Suprapubic skin (tissue), 4 donors: ENCODE measurements at places on chromosomes 1 and 21. TPM values are rescaled to one million over a fixed set of nuclear protein-coding genes. Genes with fewer than 3 reads are reported as not detected.

DNA sequence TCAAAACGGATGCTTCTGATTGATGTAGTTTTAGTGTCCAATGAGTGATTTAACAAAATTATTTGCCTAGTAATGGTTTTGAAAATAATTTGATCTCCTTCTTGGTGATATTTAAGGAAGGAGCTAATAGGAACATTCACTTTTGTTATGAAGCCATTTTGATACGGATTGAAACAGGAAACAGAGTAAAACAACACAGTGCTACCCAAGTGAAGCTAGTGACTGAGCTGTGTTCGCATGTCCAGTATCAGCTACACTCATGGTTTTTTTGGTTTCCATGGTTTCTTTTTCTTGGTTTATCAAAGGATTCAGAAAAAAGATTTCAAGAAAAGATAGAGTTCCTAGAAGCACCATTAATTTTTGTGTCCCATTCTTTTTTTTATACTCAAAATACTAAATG is 40.1 kb upstream of the PLEKHO1 start:
- H3K4me3 ChIP-seq: no peak overlapping the region
- DNase-seq: no peak
- H3K27me3 ChIP-seq: no peaks in the 10 kb centered on the region
- H3K36me3 ChIP-seq: peaks cover 23% of the 10 kb centered on the region
- no peak overlapping the region for H3K27ac ChIP-seq

- H3K27ac ChIP-seq: no peak overlapping the region
- no peak overlapping the region for H3K4me3 ChIP-seq
- no peaks in the 10 kb centered on the region for H3K27me3 ChIP-seq
- no peak for DNase-seq
Observed at GRCh38 chr21:15976807-15977206, 247.0 kb downstream of the USP25 start.

GRCh38 chr1:2330519-2331199 is 60.7 kb downstream of the MORN1 start:
- peaks cover 28% of the 10 kb centered on the region for H3K4me1 ChIP-seq
- DNase-seq: peak; percentile 85
- no peak overlapping the region for H3K4me3 ChIP-seq
- H3K27ac ChIP-seq: peak overlapping the region; percentile 78
- no peaks in the 10 kb centered on the region for H3K27me3 ChIP-seq

DNA sequence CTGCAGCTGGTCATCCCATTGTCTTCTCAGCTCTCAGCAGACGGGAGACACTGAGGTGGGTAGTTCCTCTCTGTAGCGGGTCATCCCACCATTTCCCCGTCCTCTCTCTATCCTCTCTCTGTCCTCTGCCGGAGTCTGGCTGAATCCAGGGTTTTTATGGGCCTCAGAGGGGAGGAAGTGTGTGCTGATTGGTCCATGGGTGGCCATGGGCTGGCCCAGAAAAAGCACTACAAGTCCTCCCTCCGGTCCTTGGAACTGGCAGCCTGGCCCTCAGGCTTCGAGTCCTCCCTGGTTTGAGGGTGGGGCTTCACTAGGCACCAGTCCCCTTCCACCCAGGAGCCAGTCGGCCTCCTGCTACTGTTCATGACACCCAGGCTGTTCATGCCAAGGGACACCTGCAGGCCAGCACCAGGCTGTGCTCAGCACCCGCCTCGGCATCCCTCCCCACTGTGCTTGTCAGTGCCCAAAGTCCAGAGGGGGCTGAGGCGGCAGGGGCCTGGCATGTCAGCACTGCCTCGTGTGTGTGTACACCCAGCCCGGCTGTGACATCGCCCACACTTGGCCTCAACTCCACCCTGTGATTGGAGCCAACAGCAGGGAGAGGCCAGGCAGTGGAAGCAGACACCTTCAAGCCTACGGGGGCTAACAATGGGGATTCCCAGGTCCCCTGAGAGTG is 23.0 kb upstream of the LRRC8C start:
- no peak overlapping the region for H3K27ac ChIP-seq
- peaks cover 29% of the 10 kb centered on the region for H3K4me1 ChIP-seq
- no peak overlapping the region for H3K4me3 ChIP-seq
- H3K27me3 ChIP-seq: no peaks in the 10 kb centered on the region
- DNase-seq: no peak

DNA sequence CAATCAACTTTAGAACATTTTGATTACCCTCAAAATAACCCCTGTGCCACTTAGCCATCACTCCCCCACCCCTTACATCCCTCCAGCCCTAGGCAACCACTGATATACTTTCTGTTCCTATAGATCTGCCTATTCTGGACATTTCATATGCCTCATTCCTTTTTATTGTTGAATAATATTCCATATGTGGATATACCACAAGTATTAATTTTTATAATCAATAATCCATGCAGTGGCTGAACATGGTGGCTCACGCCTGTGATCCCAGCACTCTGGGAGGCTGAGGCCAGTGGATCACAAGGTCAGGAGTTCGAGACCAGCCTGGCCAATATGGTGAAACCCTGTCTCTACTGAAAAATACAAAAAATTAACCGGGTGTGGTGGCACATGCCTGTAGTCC is 20.1 kb upstream of the MED18 start:
- H3K27me3 ChIP-seq: no peaks in the 10 kb centered on the region
- no peaks in the 10 kb centered on the region for H3K36me3 ChIP-seq
- no peak overlapping the region for H3K27ac ChIP-seq
- no peak for DNase-seq
- H3K4me3 ChIP-seq: no peak overlapping the region
- H3K4me1 ChIP-seq: no peaks in the 10 kb centered on the region

GRCh38 chr1:204746838-204747442 is 61.4 kb upstream of the LRRN2 start:
- no peak for DNase-seq
- no peaks in the 10 kb centered on the region for H3K36me3 ChIP-seq
- H3K27ac ChIP-seq: no peak overlapping the region

DNA sequence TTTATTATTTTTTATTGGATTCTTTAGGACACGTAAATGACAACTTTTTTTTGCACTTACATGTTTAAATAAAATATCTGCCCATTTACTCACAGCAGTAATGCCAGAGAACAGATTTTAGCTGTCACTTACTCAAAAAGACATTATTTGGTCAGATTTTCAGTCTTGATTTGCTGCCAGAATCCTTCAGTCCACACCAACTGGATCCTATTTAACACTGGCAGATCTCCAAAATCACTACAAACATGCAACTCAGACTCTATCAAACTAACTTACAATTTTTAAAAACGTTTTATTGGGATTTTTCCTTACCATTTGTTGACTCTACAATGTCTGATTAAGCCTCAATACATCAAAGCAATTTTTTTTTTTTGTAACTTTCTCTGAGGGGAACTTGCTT is 11.1 kb downstream of the ATP6V1G3 start:
- no peak overlapping the region for H3K27ac ChIP-seq
- no peak overlapping the region for H3K4me3 ChIP-seq
- H3K27me3 ChIP-seq: no peaks in the 10 kb centered on the region
- H3K4me1 ChIP-seq: peaks cover 5% of the 10 kb centered on the region
- no peak for DNase-seq

DNA sequence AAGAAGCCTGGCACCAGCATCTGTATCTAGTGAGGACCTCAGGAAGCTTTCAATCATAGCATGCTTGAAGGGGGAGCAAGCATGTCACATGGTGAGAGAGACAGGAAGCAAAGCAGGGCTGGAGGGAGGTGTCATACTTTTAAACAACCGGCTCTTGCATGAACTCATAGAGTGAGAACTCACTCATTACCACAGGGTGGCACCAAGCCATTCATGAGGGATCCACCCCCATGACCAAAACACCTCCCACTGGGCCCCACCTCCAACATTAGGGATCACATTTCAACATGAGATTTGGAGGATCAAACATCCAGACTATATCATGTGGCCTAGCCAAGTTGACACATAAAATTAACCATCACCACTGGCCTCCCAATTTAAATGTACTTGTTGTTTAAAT is 125.1 kb upstream of the KCND3 start:
- H3K27me3 ChIP-seq: no peaks in the 10 kb centered on the region
- no peak overlapping the region for H3K27ac ChIP-seq
- no peaks in the 10 kb centered on the region for H3K36me3 ChIP-seq
- H3K4me3 ChIP-seq: no peak overlapping the region
- DNase-seq: no peak

DNA sequence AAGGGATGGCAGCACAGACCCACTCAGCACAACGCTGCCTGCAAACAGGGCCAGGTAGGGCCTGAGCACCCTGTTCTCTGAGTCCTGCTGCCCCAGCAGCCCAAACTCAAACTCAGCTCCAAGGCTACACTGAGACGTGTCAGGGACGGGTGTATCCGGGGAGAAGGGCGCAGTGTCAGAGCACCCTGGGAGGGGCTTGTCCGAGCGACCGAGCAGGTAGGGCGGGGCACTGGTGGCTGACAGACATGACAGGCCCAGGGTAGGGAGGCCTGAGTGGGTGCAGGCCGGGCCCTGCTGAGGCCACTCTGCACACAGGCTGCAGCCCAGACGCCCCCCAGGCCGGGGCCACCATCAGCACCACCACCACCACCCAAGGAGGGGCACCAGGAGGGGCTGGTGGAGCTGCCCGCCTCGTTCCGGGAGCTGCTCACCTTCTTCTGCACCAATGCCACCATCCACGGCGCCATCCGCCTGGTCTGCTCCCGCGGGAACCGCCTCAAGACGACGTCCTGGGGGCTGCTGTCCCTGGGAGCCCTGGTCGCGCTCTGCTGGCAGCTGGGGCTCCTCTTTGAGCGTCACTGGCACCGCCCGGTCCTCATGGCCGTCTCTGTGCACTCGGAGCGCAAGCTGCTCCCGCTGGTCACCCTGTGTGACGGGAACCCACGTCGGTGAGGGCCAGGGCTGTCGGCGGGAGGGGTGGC is 5.5 kb downstream of the SCNN1D start:
- H3K27ac ChIP-seq: no peak overlapping the region
- H3K36me3 ChIP-seq: no peaks in the 10 kb centered on the region
- no peak overlapping the region for H3K4me3 ChIP-seq
- peaks cover 33% of the 10 kb centered on the region for H3K27me3 ChIP-seq
- peaks cover 17% of the 10 kb centered on the region for H3K4me1 ChIP-seq

- peaks cover 90% of the 10 kb centered on the region for H3K4me1 ChIP-seq
- H3K36me3 ChIP-seq: no peaks in the 10 kb centered on the region
- H3K27me3 ChIP-seq: no peaks in the 10 kb centered on the region
- H3K4me3 ChIP-seq: peak overlapping the region; percentile 27
- DNase-seq: peak; percentile 95
Observed at GRCh38 chr1:154419620-154420571, 14.8 kb downstream of the IL6R start.

- peaks cover 6% of the 10 kb centered on the region for H3K36me3 ChIP-seq
- no peak for DNase-seq
- no peak overlapping the region for H3K4me3 ChIP-seq
- H3K27ac ChIP-seq: no peak overlapping the region
- no peaks in the 10 kb centered on the region for H3K27me3 ChIP-seq
Observed at GRCh38 chr1:65063025-65063424, 85.0 kb upstream of the AK4 start.

GRCh38 chr21:31201548-31201947 is 142.5 kb downstream of the TIAM1 start:
- H3K27ac ChIP-seq: peak overlapping the region; percentile 55
- peak; percentile 74 for DNase-seq
- H3K4me1 ChIP-seq: peaks cover 17% of the 10 kb centered on the region

- DNase-seq: no peak
- no peak overlapping the region for H3K4me3 ChIP-seq
- peaks cover 7% of the 10 kb centered on the region for H3K36me3 ChIP-seq
Observed at GRCh38 chr1:91792489-91793071, 93.4 kb downstream of the TGFBR3 start.

DNA sequence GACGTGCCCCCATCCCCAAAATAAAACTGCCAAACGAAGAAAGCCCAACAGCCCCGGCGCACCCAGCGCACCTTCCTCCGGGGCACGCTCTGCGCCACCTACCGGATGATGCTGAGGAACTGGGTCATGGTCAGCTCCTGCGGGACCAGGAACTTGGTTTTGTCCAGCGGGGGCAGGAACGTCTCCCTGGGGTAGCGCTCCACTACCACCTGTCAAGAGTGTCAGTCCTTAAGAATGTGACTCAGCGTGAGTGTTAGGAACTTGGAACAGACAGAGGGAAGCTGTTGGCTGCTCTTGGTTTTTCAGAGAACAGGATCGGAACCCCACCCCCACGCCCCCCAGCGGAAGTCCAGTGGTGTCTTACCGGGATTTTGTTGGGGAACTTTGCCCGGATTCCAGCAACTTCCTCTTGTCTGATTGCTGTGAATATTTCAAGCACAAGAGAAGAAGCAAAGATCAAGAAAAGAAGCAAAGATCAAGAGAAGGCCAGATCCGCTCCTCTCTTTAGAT is 431 bp downstream of the MAP1LC3C start:
- peaks cover 8% of the 10 kb centered on the region for H3K4me1 ChIP-seq
- H3K27me3 ChIP-seq: no peaks in the 10 kb centered on the region
- H3K27ac ChIP-seq: no peak overlapping the region
- H3K4me3 ChIP-seq: peak overlapping the region; percentile 19
- DNase-seq: peak; percentile 92

DNA sequence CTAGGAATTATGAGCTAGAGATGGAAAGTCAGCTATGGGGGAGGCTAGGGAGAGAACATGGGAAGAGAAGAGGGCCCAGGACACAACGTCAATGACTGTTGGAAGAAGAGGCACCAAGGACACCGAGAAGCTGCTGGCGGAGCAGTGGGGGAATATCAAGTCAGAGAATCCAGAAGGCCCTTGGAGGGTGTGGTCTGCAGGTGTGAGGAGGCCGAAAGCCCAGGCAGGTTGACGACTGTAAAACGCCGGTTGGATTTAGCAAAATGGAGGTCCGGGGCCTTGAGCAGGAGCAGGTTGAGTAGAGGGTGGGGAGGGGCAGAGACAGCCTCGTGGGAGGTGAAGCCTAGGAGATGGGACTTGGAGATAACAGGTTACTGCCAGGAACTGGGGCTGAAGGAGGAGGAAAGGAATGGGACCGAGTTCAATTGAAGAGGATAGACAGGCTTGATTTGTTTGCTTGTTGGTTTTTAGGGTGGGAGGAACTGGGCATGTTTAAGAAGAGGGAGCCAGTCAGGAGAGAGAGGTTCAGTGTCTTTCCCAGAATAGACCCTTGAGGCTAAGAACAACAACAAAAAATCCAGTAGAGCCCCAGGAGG is 35.1 kb downstream of the EDN2 start:
- peak; percentile 45 for DNase-seq
- H3K27ac ChIP-seq: no peak overlapping the region
- no peaks in the 10 kb centered on the region for H3K27me3 ChIP-seq
- H3K4me1 ChIP-seq: peaks cover 46% of the 10 kb centered on the region
- no peaks in the 10 kb centered on the region for H3K36me3 ChIP-seq

DNA sequence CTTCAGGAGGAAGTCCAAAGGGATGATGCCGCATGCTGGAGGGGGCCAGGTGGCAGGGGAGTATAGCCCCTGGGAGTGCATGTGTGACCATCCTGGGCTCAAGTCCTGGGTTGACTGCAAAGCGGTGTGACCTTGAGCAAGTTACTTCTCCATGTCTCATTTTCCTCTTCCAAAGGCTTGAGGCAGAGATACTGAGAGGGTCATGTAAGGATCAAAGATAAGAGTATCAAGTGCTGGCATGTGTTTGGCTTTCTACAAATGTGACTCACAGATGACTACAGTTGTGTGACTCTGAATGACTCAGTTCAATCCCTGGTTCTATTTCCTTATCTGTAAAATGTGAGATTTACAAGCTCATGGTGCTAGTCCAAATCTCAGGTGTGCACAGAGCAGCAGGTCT is 26.1 kb downstream of the PROK1 start:
- H3K27ac ChIP-seq: no peak overlapping the region
- H3K36me3 ChIP-seq: no peaks in the 10 kb centered on the region
- DNase-seq: no peak
- H3K27me3 ChIP-seq: peaks cover 10% of the 10 kb centered on the region
- H3K4me1 ChIP-seq: peaks cover 13% of the 10 kb centered on the region
- no peak overlapping the region for H3K4me3 ChIP-seq

H6PD gene
- 83.6 TPM for total RNA-seq

CLK2 gene
- total RNA-seq: 72.3 TPM

PPP2R5A gene
- 58.2 TPM for total RNA-seq

CCT3 gene
- 131 TPM for total RNA-seq

ERICH3 gene
- total RNA-seq: not detected
